ENCODE measurements at places on chromosomes 12 and 14. TPM values are rescaled to one million over a fixed set of nuclear protein-coding genes. Genes with fewer than 3 reads are reported as not detected.

Gene SLC16A7
- total RNA-seq, result 40.2 TPM

Gene TMEM263
- total RNA-seq, result 39.7 TPM

Gene ADAM20
- total RNA-seq, result 1.3 TPM

Gene OR4E2
- not detected for total RNA-seq

Gene EP400
- total RNA-seq, result 51.7 TPM

Gene NANOG
- total RNA-seq, result not detected

Gene NGB
- total RNA-seq, result not detected

Gene DUSP6
- total RNA-seq, result 115 TPM

Gene TRHDE
- not detected for total RNA-seq

Gene GSG1
- total RNA-seq, result not detected

Gene KCNC2
- total RNA-seq, result not detected

Gene HNF1A
- total RNA-seq, result not detected

Gene ANO4
- not detected for total RNA-seq

Gene EXD2
- 16.3 TPM for total RNA-seq

Gene SLC24A4
- total RNA-seq, result not detected

GRCh38 chr12:9668161-9669018, 1.1 kb upstream of the CLEC2D start:
- no peak for DNase-seq

DNA sequence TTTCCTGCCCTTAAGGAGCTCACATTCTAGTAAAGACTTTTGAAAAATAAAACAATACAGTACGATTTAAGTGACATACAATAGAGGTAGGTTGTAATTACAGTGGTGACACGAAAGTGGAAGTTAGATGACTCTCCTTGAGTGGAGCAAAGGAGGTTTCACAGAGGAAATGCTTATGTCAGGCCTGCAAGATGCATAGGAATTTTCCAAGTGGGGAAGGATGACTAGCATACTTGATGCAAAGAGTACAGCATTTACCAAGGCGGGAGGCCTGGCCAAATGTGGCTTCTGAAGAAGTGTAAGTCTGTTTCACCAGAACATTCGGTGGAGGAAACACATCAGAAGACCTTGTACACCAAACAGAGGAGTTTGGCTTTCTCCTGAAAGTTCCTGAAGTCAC, 55.2 kb downstream of the ERO1A start:
- DNase-seq, result peak; percentile 7

- DNase-seq, result no peak
Measured at GRCh38 chr12:2679816-2680675, 114.7 kb upstream of the FKBP4 start.

GRCh38 chr12:31850268-31850667, 108.9 kb upstream of the RESF1 start:
- DNase-seq, result no peak

- peak; percentile 91 for DNase-seq
Measured at GRCh38 chr12:53205747-53206419, 1.2 kb downstream of the ITGB7 start.

DNA sequence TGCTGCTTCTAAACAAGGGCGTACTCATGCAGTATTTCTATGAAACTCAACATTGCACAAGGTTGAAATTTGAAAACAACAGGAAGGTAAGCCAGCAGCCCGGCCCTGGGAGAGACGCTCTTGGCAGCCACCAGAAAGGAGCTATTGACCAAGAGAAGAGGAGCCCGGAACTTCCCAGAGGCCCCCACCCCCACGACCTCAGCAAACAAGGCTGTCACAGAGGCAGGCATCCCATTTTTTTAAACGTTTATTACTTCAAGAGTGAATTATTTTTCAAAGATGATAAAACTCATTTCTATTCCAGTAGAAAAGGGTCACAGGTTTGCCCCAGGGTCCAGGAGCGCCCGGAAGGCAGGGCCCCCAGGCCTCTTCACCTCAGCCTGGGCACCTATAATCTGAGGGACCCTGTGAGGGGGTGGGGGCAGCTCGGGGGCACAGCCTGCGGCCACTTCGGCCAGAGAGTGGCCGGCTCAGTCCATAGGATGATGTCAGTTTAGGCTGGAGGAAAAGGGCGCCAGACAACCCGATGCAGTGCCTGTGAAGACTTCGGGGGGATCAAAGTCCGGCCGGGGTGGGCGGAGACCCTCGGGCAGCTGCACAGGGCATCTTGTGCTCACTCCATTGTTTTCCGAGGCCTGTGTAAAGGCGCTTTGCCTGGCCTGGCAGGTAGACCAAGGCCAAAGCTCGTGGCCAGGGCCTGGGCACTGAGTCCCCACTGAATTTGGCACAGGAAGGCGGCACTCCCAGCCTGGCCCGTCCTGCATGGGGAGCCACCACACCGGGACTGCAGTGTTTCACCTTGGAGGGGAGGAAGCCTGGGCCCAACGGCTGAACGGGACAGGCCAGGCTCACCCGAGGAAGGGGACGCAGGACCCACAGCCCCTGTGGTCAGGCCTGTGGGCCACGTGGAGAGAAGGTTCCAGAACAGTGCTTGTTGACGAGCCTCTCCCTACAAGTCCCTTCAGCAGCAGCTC, 86.0 kb downstream of the SCARB1 start:
- DNase-seq, result no peak

- peak; percentile 90 for DNase-seq
Measured at GRCh38 chr14:50344116-50344775, 32.1 kb downstream of the DMAC2L start.

DNA sequence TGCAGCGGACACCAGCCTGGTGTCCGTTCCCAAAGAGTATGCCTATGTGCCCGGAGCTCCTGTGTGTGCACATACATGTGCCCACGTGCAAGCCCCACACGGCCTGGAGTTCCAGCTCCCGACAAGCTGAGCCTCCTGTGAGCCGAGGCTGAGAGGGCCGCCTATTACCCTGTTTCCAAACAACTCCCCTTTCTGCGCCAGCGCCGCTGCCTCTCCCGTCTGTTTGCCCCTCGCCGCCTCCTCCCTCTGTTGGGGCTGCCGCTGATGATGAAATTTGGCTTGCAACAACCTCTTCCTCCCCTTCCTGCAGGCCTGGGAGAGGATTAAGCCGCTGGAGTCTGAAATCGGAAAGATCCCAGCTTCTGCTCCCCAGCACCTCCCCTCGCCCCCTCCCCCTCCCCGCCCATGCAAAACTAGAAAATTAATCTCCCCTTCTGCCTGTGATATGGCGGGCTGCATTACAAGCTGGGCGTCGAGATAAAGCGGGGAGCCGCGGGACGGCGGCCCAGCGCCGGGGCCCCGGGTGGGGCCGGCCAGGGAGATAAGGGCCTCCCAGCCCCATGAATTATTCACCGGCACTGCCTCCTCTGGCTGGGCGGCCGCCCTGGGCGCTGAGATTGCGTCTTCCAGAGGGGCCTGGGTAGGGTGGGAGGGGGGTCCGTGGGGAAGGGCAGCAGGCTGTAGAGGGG, 6.8 kb upstream of the ASIC1 start:
- DNase-seq, result no peak

- no peak for DNase-seq
Measured at GRCh38 chr14:35934499-35934898, 108.4 kb downstream of the BRMS1L start.

GRCh38 chr12:86931714-86932113, 675.5 kb upstream of the MGAT4C start:
- DNase-seq, result no peak

- no peak for DNase-seq
Measured at GRCh38 chr12:120736404-120737331, 11.0 kb downstream of the ACADS start.

GRCh38 chr14:103453791-103454190, 68.6 kb downstream of the MARK3 start:
- no peak for DNase-seq

GRCh38 chr14:81324011-81324410, 76.1 kb downstream of the STON2 start:
- no peak for DNase-seq

DNA sequence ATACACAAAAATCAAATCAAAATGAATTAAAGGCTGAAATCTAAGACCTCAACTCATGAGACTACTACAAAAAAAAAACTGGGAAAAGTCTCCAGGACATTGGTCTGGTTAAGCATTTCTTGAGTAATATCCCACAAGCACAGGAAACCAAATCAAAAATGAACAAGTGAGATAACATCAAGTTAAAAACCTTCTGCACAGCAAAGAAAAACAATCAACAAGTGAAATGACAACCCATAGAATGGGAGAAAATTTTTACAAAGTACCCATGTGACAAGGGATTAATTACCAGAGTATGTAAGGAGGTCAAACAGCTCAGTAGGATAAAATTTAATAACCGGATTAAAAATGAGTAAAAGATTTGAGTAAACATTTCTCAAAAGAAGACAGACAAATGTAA, 338.7 kb downstream of the SLC16A7 start:
- DNase-seq, result no peak

GRCh38 chr14:44732144-44732543, 225.1 kb upstream of the FSCB start:
- no peak for DNase-seq

GRCh38 chr12:122996621-122997342, 16.3 kb downstream of the ARL6IP4 start:
- no peak for DNase-seq

- no peak for DNase-seq
Measured at GRCh38 chr12:108635201-108635996, 1.7 kb upstream of the SELPLG start.

DNA sequence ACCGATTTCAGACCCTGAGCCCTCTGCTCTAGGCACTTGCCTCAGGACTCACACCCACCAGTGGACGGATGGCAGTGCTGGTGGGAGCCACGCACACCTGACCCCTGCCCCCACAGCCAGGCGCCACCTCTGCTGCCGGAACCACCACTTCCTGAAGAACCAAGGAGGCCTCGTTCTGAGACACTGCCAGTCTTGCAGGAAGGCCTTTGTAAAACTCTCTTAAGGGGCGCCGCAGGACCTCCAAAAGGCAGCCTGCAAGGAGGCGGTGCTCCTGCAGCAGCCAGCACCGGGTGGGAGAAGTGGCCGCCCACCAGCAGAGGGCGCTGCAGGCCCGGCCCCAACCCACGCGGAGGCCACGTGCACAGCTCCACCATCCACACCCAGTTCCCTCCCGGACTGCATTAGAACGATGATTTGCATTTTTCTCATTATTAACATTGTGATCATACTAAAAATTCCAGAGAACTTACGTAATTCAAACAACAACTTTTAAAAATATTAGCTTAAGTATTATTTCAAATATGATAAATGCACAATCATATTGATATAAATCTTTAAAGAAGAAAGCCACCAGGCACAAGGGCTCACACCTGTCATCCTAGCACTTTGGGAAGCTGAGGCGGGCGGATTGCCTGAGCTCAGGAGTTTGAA, 12.8 kb downstream of the STX2 start:
- peak; percentile 66 for DNase-seq

GRCh38 chr12:51888316-51889215, 663 bp downstream of the ANKRD33 start:
- DNase-seq, result no peak

- DNase-seq, result peak; percentile 8
Measured at GRCh38 chr12:94545935-94546771, 86.5 kb upstream of the CEP83 start.

DNA sequence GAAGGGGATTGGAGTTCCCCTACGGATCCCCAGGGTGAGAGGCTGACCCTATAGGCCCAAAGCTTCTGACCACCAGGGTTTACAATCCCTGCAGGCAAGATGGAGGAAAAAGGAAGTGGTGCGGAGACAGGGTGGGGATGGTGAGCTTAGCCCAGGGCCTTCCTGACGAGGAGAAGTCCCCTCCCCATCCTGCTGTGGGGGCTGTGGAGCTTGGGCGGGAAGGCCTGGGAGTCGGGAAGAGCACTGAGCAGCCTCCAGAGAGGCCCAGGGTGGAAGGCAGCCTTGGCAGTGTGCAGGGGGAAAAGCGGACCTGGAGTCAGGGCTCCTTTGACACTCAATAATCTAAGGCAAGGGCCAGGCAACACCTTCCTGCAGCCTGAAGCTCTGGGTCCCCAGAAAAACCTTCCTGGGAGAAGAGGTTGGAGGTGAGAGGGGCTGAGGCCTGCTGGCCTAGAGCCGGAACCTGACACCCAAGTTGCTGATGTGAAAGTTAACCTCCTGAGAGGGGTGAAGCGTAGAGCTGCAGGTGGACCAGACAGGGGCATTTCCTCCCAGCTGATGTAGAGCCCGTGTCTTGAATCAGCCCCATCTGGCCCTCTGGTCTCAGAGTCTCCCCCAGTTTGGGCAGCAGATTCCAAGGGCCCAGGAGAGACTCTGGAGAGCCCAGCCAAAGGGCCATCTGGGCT, 6.0 kb downstream of the HDAC7 start:
- no peak for DNase-seq

- no peak for DNase-seq
Measured at GRCh38 chr12:10283027-10283426, 24.6 kb upstream of the KLRD1 start.

- DNase-seq, result no peak
Measured at GRCh38 chr14:63982156-63982555, 129.4 kb downstream of the SYNE2 start.

GRCh38 chr12:1022032-1022970, 31.3 kb downstream of the ERC1 start:
- DNase-seq, result no peak

- DNase-seq, result no peak
Measured at GRCh38 chr12:57629897-57630471, 3.0 kb downstream of the B4GALNT1 start.

DNA sequence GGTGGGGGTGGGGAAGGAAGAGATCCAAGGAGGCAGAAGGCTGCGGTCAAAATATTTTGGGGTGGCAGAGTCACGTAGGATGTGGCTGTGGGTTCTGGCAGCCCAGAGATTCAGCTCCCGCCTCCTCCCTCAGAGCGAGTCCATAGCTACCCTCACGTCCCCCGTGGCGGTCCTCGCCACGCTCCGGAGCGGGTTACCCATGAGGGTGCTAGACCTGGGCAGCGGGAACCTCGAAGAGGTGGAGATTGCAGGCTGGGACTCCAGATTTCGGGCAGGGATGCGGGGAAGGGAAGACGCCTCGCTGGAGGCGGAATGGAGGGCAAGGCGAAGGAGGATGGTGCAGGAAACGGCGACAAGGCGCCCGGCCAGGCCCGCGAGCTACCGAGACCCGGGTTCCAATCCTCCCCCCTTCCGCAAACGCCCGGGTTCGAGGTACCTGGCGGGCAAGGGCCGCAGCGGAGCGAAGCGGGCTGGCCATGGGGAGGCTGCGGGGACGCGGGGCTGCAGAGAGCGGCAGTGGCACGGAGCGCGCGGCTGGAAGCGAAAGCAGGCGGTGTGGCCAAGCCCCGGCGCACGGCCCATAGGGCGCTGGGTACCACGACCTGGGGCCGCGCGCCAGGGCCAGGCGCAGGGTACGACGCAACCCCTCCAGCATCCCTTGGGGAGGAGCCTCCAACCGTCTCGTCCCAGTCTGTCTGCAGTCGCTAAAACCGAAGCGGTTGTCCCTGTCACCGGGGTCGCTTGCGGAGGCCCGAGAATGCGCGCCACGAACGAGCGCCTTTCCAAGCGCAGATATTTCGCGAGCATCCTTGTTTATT, 46.2 kb downstream of the BCAT1 start:
- DNase-seq, result peak; percentile 43
